ENCODE measurements at places on chromosomes 13 and 19. TPM values are rescaled to one million over a fixed set of nuclear protein-coding genes. Genes with fewer than 3 reads are reported as not detected.

The ZNF723 gene
- total RNA-seq: 0.12 TPM

The SOX1 gene
- total RNA-seq: not detected

The CASP14 gene
- total RNA-seq: not detected

DNA sequence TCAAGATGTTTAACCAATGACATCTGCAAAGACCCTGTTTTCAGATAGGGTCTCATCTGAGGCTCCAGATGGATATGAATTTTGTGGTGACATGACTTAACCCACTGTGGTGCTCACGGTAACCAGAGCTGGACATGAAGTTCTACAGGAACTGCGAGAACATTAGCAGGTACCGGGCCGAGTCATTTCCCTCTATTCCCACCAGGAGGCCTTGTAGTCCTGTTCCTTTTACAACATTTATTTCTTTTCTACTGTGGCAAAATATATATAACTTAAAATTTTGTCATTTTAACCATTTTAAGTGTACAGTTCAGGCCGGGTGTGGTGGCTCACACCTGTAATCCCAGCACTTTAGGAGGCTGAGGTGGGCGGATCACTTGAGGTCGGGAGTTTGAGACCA lies 7.6 kb upstream of the TSPAN16 start:
- H3K4me3 ChIP-seq: no peak overlapping the region
- no peak overlapping the region for H3K27ac ChIP-seq
- no peak for DNase-seq

DNA sequence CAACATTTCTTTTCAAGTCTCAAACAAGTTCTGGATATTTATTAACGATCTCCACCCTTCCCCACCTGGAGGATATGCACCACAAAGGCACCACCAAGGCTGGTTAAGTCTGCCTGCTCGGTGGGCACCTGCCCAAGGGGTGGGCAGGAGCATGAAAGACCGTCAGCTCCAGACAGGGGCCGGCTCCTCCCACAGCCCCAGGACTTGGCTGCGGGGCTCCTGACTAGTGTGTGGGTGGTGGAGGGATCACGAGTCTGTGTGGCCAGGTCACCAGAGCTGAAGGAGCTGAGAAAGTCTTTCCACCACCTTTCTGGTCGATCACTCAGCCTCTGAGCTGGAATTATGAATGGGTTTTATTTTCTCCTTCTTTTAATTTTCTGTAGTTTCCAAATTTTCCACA lies 7.8 kb downstream of the SLC7A1 start:
- H3K27me3 ChIP-seq: no peaks in the 10 kb centered on the region
- H3K4me1 ChIP-seq: peaks cover 84% of the 10 kb centered on the region

DNA sequence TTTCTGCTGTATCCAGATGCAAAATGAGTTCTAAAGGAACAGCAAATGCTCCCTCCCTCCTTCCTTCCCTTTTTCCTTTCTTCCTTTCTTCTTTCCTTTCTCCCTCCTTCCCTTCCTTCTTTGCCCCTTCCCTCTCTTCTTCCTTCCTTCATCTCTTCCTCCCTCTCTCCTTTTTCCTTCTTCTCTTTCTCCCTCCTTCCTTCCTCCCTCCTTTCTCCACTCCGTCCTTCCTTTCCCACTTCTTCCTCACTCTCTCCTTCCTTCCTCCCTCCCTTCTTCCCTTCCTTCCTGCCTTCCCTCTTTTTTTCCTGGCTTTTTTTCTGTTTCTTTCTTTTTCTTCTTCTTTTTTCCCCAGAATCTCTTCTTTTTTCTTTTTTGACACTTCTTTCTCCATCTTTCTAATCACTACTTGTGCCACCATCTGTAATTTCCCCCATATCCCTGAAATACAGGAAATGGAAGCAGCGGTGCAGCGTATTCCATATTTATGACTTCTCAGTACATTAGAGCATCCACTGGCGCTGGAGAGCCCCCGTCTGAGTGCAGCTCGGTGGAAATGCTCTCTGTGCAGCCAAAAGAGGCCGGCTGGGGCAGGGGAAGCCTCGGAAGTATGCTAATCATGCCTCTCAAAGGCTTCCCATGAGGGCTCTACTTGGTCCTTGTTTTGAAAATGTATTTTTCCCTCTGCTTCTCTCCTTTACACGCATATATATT lies 275.6 kb downstream of the TSHZ3 start:
- peaks cover 37% of the 10 kb centered on the region for H3K27me3 ChIP-seq
- H3K27ac ChIP-seq: no peak overlapping the region
- DNase-seq: no peak
- no peaks in the 10 kb centered on the region for H3K4me1 ChIP-seq
- no peak overlapping the region for H3K4me3 ChIP-seq

- H3K4me3 ChIP-seq: no peak overlapping the region
- H3K27ac ChIP-seq: no peak overlapping the region
- no peak for DNase-seq
- H3K36me3 ChIP-seq: no peaks in the 10 kb centered on the region
- no peaks in the 10 kb centered on the region for H3K4me1 ChIP-seq
Measured at GRCh38 chr13:94145966-94146365, 333.5 kb downstream of the DCT start.

DNA sequence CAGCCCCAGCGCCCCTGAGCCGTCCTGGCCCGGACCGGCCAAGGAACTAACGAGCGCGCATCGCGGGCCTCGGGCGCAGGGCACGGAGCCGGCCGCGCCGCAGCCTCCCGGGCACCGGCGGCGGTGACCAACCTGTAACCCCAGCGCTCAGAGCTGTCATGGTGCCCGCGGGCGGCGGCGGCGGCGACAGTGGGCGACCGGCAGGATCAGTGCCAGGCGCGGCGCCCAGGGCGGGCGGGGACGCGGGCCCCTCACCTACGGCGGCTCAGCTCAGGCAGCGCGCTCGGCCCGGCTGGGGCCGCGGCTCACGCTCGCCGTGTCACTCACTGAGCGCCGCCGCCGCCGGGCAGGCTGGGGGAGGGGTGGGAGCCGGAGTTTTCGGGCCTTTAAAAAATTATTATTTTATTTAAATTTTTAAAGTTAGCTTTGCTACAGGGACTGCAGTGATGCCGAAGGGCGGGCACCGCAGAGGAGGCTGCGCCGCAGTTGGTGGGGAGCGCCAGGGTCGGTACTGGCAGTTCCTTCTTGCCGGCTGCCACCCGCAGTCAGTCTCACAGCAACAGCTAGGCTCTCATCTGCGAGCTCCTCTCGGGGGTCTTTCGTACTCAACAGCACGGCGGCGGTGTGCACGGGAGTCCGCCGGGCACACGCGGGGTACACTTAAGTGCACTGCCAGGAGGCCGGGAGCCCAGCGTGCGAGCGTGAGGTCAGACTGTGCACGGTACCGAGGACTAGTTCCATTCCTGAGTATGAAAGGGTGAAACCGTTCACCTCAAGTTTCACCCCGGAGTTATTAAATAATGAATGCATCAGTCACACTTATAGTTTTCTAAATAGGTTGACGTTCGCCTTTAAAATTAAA lies at the start of gene NALCN:
Gene NALCN, minus strand, starts transcription at position 328 of the 862 bp plus-strand sequence. CDS start 17,382 bp downstream, outside the sequence.
- no peaks in the 10 kb centered on the region for H3K36me3 ChIP-seq
- DNase-seq: peak; percentile 10
- peaks cover 31% of the 10 kb centered on the region for H3K27me3 ChIP-seq
- H3K4me3 ChIP-seq: no peak within 1 kb of the TSS
- H3K4me1 ChIP-seq: peaks cover 2% of the 10 kb centered on the region

- H3K27me3 ChIP-seq: peaks cover 3% of the 10 kb centered on the region
- no peak for DNase-seq
- no peak overlapping the region for H3K4me3 ChIP-seq
- no peak overlapping the region for H3K27ac ChIP-seq
- no peaks in the 10 kb centered on the region for H3K36me3 ChIP-seq
Measured at GRCh38 chr13:44669534-44669933, 93.4 kb upstream of the TSC22D1 start.

DNA sequence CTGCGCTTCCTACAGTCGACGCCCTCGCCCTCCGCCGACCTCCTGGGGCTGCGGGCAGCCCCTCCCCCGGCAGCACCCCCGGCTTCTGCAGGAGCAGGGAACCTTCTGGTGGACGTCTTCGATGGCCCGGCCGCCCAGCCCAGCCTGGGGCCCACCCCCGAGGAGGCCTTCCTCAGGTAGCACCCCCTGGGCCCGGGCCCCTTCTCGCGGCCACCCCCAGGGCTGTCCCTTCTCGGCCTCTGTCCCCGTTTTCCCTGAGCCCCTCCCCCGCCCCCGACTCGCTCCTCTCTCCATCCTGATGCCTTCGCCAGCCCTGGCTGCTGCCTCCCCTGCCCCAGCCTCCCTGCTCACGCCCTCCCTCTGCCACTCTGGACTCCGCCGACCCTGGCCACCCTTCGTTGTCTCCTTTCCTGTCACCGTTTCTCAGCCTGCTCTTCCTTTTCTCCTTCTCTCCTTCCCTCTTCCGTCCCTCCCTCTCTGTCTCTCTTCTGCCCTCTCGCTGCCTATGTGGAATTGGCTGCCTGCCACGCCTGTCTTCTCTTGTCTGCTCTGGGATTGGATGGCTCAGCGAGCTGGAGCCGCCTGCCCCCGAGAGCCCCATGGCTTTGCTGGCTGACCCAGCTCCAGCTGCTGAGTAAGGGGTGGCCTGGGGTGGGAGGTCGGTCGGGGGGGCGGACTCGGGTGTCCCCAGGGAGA lies 11.0 kb downstream of the FUZ start:
- H3K27ac ChIP-seq: no peak overlapping the region
- DNase-seq: no peak
- H3K27me3 ChIP-seq: no peaks in the 10 kb centered on the region
- no peaks in the 10 kb centered on the region for H3K4me1 ChIP-seq

GRCh38 chr13:66216728-66217127 lies 1013.4 kb downstream of the PCDH9 start:
- no peak overlapping the region for H3K27ac ChIP-seq
- H3K4me3 ChIP-seq: no peak overlapping the region
- no peaks in the 10 kb centered on the region for H3K27me3 ChIP-seq
- no peaks in the 10 kb centered on the region for H3K36me3 ChIP-seq
- no peaks in the 10 kb centered on the region for H3K4me1 ChIP-seq

GRCh38 chr13:37173214-37173613 lies 67.8 kb upstream of the CSNK1A1L start:
- H3K27ac ChIP-seq: no peak overlapping the region
- H3K27me3 ChIP-seq: no peaks in the 10 kb centered on the region
- no peaks in the 10 kb centered on the region for H3K4me1 ChIP-seq
- no peaks in the 10 kb centered on the region for H3K36me3 ChIP-seq
- no peak overlapping the region for H3K4me3 ChIP-seq

GRCh38 chr19:8648240-8648639 lies 17.8 kb downstream of the NFILZ start:
- H3K4me1 ChIP-seq: no peaks in the 10 kb centered on the region
- no peak for DNase-seq
- H3K27me3 ChIP-seq: peaks cover 12% of the 10 kb centered on the region
- H3K27ac ChIP-seq: no peak overlapping the region

- H3K36me3 ChIP-seq: no peaks in the 10 kb centered on the region
- no peak for DNase-seq
- H3K27me3 ChIP-seq: no peaks in the 10 kb centered on the region
- no peak overlapping the region for H3K27ac ChIP-seq
- no peaks in the 10 kb centered on the region for H3K4me1 ChIP-seq
Measured at GRCh38 chr13:81117416-81117815, 776.5 kb upstream of the SPRY2 start.

- no peak overlapping the region for H3K27ac ChIP-seq
- H3K27me3 ChIP-seq: no peaks in the 10 kb centered on the region
- H3K36me3 ChIP-seq: peaks cover 38% of the 10 kb centered on the region
Measured at GRCh38 chr19:48918801-48919247, 14.7 kb upstream of the DHDH start.

DNA sequence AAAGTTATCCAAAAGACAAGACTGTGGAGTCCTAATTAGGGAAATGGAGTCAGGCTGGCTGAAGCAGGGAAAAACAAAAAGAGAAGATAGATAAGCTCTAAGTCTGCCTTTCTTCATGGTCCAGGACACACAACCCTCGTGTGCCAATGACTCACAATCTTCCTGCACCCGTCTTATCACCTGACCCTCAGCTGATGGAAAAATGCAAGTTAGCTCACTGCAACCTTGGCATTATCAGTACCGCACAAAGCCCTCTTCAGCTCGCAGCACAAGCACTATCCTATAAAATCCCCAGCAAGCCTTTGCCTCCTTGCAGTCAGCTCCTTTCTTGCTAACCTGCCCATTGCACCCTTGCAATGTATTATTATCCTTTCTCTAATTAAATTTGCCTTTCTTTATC lies 4.3 kb downstream of the OR7A5 start:
- H3K27me3 ChIP-seq: peaks cover 17% of the 10 kb centered on the region
- H3K27ac ChIP-seq: no peak overlapping the region
- H3K4me1 ChIP-seq: no peaks in the 10 kb centered on the region

DNA sequence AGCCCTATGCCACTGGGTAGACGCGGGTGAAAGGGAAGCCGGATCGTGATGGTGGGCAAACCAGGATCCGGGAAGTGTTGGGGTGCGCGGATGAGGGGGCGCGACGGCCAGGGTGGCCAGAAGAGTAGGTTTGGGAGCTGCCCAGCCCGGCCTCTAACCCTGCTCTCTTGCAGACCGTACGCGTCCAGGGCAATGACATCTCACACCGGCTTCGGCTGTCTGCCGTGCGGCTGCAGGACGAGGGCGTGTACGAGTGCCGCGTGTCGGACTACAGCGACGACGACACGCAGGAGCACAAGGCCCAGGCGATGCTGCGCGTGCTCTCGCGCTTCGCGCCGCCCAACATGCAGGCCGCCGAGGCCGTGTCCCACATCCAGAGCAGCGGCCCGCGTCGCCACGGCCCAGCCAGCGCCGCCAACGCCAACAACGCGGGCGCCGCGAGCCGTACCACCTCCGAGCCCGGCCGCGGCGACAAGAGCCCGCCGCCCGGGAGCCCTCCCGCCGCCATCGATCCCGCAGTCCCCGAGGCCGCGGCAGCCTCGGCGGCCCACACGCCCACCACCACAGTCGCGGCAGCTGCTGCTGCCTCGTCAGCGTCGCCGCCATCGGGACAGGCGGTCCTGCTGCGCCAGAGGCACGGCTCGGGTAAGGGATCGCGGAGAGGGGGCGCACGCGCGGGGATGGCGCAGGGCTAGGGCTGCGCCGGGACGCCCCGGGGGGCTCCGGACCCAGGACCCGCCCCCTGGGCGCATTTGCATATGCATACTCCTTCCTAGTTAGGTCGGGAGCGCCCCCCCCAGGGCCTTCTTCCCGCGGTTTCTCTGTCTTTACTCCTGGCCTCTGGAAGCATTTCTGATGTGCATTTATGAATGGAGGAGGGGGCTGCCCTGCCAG lies 4.1 kb downstream of the VSTM2B start:
- H3K4me3 ChIP-seq: peak overlapping the region; percentile 3
- no peak for DNase-seq
- peaks cover 33% of the 10 kb centered on the region for H3K4me1 ChIP-seq

- H3K27me3 ChIP-seq: no peaks in the 10 kb centered on the region
- H3K27ac ChIP-seq: no peak overlapping the region
- DNase-seq: no peak
- H3K4me1 ChIP-seq: no peaks in the 10 kb centered on the region
- no peak overlapping the region for H3K4me3 ChIP-seq
Measured at GRCh38 chr13:113138792-113139551, 16.4 kb downstream of the F10 start.

Data from activated CD4-positive, alpha-beta memory T cell treated with anti-CD3 and anti-CD28 coated beads for 36 hours (primary cell).